ENCODE measurements at places on chromosomes 2 and 18. TPM values are rescaled to one million over a fixed set of nuclear protein-coding genes. Genes with fewer than 3 reads are reported as not detected.

The NT5DC4 gene
- total RNA-seq: not detected

The MDH1B gene
- total RNA-seq: 2.3 TPM

The FBXO48 gene
- total RNA-seq: 1.3 TPM

The CFAP65 gene
- total RNA-seq: 0.22 TPM

The ANKRD53 gene
- 0.39 TPM for total RNA-seq

The AOX1 gene
- total RNA-seq: 90.5 TPM

The SPATA3 gene
- not detected for total RNA-seq

The ANKRD62 gene
- total RNA-seq: not detected

The LYPD6 gene
- total RNA-seq: 0.52 TPM

The PSMA8 gene
- total RNA-seq: not detected

The ALK gene
- not detected for total RNA-seq

The NEU2 gene
- not detected for total RNA-seq

The STPG4 gene
- total RNA-seq: 0.52 TPM

The TUBB8B gene
- not detected for total RNA-seq

The GREB1L gene
- total RNA-seq: under 0.01 TPM

The KCNG2 gene
- not detected for total RNA-seq

The PTH2R gene
- 0.11 TPM for total RNA-seq

The POTEJ gene
- not detected for total RNA-seq

The POTEI gene
- not detected for total RNA-seq

The TCF7L1 gene
- 6.1 TPM for total RNA-seq

The MPP4 gene
- total RNA-seq: 2.2 TPM

The UGT1A1 gene
- not detected for total RNA-seq

The PLEKHA3 gene
- 8.0 TPM for total RNA-seq

The FIGN gene
- 2.2 TPM for total RNA-seq

The ANO7 gene
- 1.2 TPM for total RNA-seq

The ALLC gene
- total RNA-seq: not detected

The MEX3C gene
- 40.0 TPM for total RNA-seq

The SERPINB5 gene
- total RNA-seq: not detected

The PLEK gene
- total RNA-seq: 0.32 TPM

The SALL3 gene
- not detected for total RNA-seq

The SPC25 gene
- 3.7 TPM for total RNA-seq

The KLF11 gene
- 5.4 TPM for total RNA-seq

The B3GNT2 gene
- 15.4 TPM for total RNA-seq

The RABL2A gene
- total RNA-seq: 12.9 TPM

The TNFAIP6 gene
- total RNA-seq: 572 TPM

The PDCL3 gene
- 16.5 TPM for total RNA-seq

The QPCT gene
- 17.5 TPM for total RNA-seq

The TGFA gene
- 0.91 TPM for total RNA-seq

The MOB1A gene
- 165 TPM for total RNA-seq

The NCKAP5 gene
- 0.13 TPM for total RNA-seq

The CCDC85A gene
- 0.78 TPM for total RNA-seq

The UGT1A6 gene
- total RNA-seq: not detected

The RPE gene
- total RNA-seq: 63.9 TPM

The CDK5R2 gene
- total RNA-seq: not detected

The DNAJC5G gene
- not detected for total RNA-seq

The IMP4 gene
- total RNA-seq: 50.5 TPM

The POTEC gene
- total RNA-seq: not detected

The IL37 gene
- not detected for total RNA-seq

The G6PC2 gene
- not detected for total RNA-seq

The PSTPIP2 gene
- total RNA-seq: 9.9 TPM

The CCDC74B gene
- total RNA-seq: 5.6 TPM

The ANTXR1 gene
- 403 TPM for total RNA-seq

The HNMT gene
- total RNA-seq: 31.5 TPM

The STEAP3 gene
- total RNA-seq: 38.8 TPM

The CYBRD1 gene
- 568 TPM for total RNA-seq

The TDRD15 gene
- under 0.01 TPM for total RNA-seq

All from articular chondrocyte of knee joint (primary cell).